Activated CD4-positive, alpha-beta T cell treated with anti-CD3 and anti-CD28 coated beads for 36 hours (primary cell): ENCODE measurements at places on chromosomes 4 and X. TPM values are rescaled to one million over a fixed set of nuclear protein-coding genes. Genes with fewer than 3 reads are reported as not detected.

TMEM156 gene
- total RNA-seq: 15.4 TPM

MPP1 gene
- total RNA-seq: 24.1 TPM

TIGD4 gene
- total RNA-seq: 0.28 TPM

RBMXL3 gene
- not detected for total RNA-seq

DNA sequence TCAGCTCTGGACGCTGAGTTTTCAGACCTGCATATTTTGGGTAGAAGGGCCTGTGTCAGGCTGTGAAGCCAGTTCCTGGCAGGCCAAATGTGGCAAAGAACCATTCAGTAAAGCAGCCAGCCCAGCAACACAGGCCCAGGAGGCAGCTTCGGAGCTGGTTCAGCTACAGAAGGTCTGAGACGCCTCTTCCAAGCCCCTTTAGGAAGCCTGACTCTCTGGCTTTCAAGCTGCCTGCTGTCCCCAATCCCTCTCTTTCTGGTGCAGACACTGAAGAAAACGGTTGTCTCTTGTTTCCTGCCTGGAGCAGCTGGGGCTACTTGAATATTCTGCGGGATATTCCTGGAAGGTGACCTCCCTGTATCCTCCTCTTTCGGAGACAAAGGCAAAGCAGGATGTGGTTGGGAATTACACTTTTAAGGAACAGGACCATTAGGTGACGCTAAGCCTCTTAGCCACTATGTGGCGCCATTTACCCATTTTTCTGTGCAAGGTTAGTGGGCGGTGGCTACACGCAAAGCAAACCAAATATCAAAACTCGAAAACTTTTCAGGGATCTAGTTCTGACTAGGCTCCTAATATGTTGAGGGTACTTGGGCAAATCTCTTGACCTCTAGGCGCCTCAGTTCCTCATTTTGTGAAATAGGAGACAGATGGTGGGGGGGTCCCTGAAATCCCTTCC is 47.2 kb upstream of the LAS1L start:
- peak; percentile 70 for DNase-seq

DNA sequence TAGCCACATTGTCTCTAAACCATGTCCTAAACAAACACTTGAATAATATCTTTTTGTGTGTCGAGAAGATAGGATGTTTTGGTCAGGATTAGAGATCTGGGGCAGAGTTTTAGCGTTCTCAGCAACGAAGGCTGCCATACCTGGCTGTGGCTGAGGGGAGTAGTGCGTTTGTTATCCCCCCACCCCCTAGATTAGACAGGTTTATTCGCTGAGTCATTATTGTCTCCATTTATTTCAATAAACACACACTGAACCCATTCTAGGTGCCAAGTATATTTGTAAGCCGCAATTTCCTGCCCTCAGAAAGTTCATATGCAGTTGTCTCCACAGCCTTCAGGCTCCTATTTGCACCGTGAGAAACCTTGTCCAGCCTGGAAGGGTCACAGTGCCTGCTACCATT is 1684.8 kb upstream of the TENM3 start:
- no peak for DNase-seq

DNA sequence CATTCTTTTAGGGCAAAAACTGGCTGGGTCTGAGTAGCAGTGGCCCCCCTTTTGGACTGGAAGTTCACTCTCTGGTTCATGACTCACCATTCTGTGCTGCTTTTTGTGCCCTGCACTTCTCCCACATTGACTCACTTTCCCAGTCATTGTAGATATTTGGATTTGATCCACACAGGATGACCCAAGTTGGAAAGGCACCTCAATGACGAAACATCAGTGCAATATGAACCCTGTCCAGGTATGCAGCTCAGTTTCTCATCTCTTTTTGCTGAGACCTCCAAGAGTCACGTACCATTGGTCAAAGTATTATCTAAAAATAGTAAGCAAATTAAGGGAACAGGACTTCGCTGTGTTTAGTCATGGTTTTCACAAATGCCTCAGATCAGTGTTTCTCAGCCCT is 92.7 kb downstream of the CBLL2 start:
- no peak for DNase-seq

DNA sequence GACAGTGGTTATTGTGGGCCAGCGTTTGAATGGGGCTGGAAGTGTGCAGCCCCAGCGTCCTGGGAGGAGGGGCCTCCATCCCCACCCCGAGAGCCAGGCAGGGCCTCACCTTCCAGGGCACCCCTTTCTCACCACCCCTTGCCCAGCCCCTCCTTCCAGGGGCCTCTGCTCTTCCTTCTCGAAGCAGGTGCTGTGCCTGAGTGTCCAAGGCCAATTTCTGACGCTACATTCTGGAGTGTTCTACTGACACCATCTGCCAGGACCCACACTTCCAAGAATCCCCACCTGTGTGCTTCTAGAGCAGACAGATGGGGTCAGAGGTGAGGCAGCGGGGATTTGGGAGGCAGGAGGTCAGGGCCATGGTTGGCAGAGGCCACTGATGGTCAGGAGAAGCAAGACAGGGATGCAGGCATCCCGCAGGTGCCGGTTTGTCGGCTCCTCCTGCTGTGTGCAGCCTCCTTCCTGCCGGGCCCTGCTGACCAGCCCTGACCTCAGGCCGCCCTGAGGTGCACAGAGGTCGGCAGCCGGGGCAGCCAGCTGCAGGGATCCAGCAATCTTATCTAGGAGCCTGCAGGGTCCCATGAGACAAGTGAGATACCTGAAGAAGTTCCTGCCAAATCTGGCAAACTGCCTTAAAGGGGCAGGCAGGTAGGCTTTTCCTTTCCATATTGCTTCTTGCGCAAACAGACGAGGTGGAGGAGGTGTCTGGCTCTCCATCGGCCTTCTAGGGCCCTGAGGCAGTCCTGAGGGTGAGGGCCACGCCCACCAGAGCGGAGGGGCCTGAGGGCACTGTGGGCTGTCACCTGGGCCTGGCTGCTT is 18.8 kb downstream of the MSANTD1 start:
- DNase-seq: no peak

DNA sequence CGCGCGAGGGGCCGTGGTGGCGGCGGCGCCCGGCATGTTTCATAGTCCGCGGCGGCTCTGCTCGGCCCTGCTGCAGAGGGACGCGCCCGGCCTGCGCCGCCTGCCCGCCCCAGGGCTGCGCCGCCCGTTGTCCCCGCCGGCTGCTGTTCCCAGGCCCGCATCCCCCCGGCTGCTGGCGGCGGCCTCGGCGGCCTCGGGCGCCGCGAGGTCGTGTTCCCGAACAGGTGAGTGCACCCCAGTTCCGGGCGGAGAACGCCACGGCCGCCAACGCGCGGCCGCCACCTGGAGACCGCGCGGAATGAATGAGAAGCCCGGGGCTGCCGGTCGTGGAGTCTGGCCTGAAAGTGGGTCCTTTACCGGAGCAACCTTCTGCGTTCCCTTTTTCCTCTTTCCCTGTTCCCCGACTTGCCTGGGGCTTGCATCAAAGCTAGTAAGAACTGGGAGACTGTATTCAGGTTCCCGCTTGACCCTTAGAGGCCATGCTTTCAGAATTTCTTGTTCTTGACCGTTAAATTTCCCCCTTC is 429 bp downstream of the NOCT start:
- peak; percentile 67 for DNase-seq

- DNase-seq: no peak
These were observed 610.1 kb downstream of the TECRL start for GRCh38 chr4:63799166-63799565.

- DNase-seq: no peak
These were observed 632.0 kb downstream of the IQCM start for GRCh38 chr4:149183638-149184037.
